NCI-H510A (cell line): ENCODE measurements at places on chromosomes 3 and 15.

DNA sequence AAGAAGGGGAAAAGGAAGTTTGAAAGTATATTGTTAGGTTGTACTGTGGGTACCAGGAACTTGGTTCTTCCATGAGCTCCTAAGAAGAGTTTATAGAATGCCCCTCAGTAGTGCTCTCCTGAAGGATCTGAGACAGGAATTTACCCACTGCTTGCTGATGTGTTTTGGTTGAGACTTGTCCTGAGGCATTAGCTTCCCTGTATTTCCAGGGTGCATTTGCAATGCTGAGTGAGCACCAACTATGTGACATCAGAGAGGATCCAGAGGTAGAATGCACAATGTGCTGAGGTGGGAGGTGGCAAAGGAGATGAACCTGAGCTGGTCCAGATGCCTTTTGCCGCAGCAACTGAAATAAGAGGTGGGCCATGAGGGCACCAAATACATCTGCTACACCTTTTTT, 64.3 kb upstream of the LRRC3B start:
- no peak for DNase-seq

DNA sequence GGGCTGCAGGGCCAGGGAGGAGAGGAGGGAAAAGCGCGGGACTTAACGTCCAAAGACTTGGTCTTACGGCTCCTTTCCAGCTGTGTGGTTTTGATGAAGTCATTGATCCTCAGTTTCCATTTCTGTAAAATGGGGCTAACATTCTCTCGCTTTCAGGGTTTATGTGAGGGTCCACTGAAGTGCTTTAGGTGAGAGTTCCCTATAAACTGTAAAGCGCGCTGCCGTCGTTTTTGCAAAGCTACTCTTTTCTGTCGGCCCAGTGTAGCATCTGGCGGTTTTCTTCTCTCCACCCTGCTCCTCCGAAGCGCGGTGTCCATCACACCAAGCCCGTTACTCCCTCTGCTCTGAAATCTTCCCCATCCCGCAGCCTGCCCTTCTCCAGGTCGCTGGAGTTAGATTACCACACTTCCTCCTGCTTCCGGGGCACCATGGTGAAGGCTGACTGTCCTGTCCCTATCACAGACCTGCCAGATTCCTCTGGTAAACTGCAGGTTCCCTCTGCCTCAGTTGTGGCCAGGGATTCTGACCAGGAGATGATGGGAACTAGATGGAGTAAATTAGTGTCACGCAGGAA, 702 bp upstream of the DNAJC17 start:
- no peak for DNase-seq

DNA sequence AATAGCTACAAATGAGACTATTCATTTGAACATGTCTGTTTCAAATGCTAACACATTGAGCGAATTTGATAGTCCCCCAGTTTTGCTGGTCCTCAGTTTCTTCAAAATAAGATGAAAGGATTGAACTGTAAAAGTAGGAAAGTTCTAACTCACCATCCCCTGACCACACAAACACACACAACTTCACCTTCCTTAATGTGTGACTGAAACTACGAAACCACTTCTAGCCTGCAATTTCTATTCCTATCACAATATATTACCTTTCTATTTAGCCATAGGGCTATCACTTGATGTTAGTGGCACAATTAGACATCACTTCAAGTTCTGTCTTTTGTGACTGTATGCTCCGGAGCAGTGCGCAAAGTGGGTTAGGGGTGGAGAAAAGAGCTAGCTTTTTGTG, 14.9 kb downstream of the BTLA start:
- no peak for DNase-seq

- DNase-seq = no peak
Observed at GRCh38 chr3:122092460-122093165, 37.5 kb downstream of the CD86 start.

DNA sequence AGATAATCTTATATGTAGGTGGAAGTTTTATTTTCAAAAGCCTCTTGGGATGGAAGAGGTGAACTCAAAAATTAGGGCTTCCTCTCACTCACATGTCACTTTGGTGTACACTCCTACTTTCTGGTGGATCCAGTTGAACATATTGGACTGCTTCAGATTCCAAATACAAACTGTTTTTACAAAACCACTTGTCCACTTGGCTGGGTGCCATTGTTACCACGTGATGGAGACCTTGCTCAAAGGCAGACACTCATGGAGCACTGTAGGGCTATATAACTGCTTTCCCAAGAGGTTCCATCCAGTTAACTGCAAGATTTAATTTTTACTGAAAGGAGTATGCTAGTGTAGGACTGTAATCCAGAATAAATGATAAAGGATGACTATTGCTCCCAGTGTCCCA, 307.0 kb downstream of the EPHA6 start:
- peak; percentile 20 for DNase-seq

GRCh38 chr3:134697830-134698689, 47.2 kb upstream of the KY start:
- no peak for DNase-seq

DNA sequence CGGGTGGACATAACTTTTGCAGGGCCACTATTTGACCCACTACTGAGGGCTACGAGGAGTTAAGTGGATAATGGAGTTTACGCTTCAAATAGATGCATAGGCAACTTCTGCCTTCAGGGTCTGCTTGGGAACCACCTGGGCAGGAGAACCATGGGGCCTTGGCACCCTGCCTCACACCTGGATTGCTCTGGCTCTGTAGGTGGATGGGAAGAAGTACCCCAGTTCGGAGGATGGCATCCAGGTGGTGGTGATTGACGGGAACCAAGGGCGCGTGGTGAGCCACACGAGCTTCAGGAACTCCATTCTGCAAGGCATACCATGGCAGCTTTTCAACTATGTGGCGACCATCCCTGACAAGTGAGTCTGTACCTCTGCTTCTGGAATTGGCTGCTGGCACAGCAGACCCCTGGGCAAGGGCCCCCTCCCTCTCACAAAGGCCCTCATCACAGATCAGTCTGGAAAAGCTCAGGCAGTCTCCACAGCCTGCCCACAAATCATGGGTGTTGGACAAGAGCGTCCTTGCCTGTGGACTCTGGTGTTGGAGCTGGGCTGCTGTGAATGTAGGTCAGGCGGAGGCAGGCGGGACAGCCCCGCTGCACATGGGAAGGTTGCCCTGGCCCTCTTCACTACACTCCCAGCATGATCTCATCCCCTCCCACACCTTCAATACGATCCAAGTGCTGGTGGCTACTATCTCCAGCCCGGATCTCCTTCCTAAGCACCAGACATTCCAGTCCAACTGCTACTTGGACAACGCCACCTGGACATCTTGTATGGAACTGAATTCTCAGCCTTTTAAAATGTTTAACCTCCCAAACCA, 46.7 kb downstream of the MESD start:
- no peak for DNase-seq

GRCh38 chr3:76940181-76940770, 99.6 kb upstream of the ROBO2 start:
- no peak for DNase-seq

- no peak for DNase-seq
Observed at GRCh38 chr3:48656061-48656840, 6.4 kb downstream of the CELSR3 start.
